ENCODE measurements at places on chromosomes 2 and 18.
A peak's percentile ranks its signal among the peaks of the same experiment; 100 is the strongest.

- DNase-seq = no peak
Measured at GRCh38 chr18:49617865-49618264, 56.0 kb downstream of the LIPG start.

DNA sequence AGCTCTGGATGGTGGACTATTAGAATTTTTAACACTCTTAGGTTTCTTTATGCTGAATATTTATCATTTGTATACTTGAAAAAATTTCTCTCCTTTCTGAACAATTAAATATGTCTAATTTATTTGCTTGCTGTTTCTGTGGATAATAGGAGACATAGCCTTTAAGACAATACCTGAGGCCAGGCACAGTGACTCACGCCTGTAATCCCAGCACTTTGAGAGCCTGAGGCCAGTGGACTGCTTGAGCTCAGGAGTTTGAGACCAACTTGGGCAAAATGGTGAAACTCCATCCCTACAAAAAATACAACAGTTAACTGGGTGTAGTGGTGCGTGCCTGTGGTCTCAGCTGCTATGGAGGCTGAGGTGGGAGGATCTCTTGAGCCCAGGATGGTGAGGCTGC is 54.7 kb downstream of the FAM117B start:
- DNase-seq = no peak

DNA sequence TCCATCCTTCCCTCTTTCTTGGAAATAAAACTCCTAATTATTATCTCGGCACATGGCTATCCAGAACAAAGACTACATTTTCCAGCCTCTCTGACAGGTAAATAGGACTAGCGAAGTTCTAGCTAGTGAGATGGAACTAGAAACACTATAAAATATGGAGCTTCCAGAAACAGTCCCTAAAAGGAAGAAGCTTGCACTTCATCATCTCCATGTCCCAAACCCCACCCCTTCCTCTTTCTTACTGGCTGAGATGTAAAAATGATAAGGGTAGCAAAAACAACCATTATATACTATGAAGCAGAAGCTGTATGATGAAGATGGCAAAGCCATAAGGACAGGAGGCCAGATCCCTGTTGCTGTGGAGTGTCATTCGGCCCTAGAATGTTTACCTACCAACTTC is 11.7 kb upstream of the ACTR2 start:
- DNase-seq = no peak

- no peak for DNase-seq
Measured at GRCh38 chr2:230202430-230203109, 17.2 kb downstream of the SP110 start.

DNA sequence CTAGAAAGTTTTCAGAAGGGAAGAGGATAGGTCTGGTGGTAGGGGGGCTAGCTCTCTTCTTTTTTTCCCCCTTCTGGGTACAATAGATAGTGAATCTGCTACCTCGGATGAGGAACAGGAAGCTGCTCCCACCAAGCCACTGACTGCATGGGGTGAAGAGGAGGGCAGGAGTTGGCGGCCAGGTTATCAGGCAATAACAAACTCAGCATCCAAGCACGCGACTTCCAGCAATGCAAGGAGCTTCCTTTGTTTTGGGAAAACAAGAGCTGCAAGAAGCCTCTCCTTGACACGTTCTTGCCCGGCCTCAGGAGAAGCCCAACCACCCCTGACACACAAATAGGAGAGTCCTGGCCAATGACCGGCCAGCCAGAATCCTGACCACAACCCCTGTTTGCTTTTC is 32.2 kb downstream of the NHEJ1 start:
- no peak for DNase-seq

DNA sequence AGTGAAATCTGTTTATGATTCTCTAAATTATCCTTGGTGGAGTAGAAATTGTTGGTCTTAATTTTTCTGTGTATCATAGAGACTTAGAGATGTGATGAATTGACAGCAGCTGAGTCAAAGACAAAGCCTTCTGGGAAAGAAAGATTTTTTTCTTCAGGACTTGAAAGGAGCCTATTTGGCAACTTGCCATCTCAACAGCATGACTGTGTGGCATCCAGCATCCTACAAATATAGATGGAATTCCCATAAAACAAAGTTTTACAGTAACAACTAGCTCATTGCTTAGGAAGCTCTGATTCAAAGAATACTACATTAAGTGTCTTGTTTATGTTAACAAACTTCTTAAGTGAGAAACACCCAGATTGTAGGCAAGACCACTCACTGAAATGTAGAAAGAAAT is 79.2 kb upstream of the SETBP1 start:
- no peak for DNase-seq

DNA sequence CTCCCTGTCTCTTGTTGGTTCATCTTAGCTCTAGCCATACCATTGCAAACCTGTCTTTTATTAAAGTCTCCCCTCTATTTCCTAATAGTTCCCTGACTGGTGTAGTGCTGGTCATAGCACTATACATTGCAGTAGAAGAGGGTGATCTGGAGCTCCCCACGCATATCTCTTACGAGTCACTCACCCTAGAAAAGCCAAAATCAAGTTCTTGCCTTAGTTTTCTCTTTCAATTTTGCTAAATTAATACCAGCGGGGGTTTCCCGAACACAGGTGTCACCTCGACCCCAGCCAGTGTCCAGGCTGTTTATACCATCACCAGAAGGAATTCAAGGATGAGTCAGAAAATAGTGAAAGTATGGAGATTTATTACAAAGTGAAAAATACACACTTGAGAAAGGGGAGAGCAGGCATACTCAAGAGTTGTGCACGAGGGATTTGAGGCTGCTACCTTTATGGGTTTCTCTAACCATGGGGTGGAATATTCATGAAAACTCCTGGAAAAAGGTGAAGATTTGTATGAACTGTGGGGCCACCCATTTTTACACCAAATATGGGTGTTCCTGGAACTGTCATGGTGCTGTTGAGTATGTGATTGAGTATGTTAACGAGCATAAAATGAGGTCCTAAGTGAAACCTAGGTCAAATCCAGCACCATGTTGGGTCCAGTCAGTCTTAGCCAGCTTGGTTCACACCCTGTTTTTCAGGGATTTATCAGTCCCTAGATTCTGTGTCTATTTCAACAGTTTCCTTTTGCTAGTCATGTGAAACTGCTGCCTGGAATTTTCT is 20.2 kb downstream of the PROKR1 start:
- DNase-seq = no peak

GRCh38 chr2:54516842-54517241 is 60.7 kb downstream of the SPTBN1 start:
- DNase-seq = no peak

- no peak for DNase-seq
Measured at GRCh38 chr18:23213200-23213599, 77.9 kb downstream of the CABLES1 start.

DNA sequence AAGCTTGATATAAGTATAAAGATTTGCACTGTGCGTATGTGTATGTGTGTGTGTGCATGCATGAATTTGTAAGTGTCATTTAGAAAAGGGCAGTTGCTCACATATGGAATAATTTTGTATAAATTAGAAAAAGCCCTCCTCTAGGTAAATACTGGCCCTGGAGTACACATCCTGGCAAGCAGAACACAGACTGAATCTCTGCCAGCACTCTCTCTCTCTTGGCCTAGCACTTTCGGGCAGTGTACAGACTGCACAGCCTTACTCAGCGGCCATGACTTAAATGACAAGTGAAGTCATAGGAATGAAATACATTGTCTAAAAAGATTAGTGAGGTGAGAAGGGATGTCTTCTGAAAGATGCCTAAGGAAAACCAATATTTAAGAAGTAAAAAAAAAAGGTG is 214.1 kb downstream of the RDH14 start:
- peak; percentile 7 for DNase-seq

DNA sequence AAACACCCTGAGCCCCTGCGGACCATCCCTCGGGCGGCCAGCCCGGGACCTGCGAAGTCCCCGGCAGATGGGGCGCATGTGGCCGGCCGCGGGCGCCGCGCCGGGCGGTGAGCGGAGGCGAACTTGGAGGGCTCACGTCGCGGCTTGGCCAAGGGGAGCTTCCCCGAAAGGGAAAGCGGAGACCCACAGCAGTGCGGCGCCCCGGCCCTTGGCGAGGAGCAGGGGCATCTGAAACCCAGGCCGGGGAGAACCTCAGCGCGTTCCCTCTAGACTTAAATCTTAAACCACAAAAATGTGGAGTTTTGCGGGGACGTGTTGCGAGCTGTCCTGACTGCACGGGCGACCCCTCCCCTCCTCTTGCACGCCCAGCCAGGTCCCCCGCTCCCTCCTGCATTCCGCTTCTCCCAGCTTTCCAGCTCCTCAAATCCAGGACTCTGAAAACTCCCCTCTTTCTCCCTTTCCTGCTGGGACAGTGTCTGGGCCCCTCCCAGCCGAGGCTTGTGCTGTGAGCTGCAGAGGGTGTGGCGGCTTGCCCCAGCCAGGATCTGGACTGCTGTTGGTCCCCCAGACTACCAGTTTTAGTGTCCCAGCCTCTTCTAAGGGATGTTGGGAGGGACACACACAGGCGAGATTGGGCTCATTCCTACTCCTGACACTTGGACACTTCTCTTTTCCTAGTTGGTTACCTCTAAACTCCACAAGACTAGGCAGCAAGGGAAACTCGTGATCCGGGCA is 1.3 kb downstream of the FMNL2 start:
- peak; percentile 41 for DNase-seq

- DNase-seq = no peak
Measured at GRCh38 chr2:24850944-24851343, 57.7 kb downstream of the CENPO start.

- DNase-seq = no peak
Measured at GRCh38 chr2:217276433-217276832, 416.6 kb upstream of the TNP1 start.

GRCh38 chr2:48315896-48316194 is 214.1 kb upstream of the STON1 start:
- no peak for DNase-seq
